Astrocyte (in vitro differentiated cells and primary cell): ENCODE measurements at places on chromosomes 5 and 9. TPM values are rescaled to one million over a fixed set of nuclear protein-coding genes. Genes with fewer than 3 reads are reported as not detected.
A peak's percentile ranks its signal among the peaks of the same experiment; 100 is the strongest.

Gene TICAM2
- total RNA-seq, result 6.7 and 6.8 TPM in 2 replicates

DNA sequence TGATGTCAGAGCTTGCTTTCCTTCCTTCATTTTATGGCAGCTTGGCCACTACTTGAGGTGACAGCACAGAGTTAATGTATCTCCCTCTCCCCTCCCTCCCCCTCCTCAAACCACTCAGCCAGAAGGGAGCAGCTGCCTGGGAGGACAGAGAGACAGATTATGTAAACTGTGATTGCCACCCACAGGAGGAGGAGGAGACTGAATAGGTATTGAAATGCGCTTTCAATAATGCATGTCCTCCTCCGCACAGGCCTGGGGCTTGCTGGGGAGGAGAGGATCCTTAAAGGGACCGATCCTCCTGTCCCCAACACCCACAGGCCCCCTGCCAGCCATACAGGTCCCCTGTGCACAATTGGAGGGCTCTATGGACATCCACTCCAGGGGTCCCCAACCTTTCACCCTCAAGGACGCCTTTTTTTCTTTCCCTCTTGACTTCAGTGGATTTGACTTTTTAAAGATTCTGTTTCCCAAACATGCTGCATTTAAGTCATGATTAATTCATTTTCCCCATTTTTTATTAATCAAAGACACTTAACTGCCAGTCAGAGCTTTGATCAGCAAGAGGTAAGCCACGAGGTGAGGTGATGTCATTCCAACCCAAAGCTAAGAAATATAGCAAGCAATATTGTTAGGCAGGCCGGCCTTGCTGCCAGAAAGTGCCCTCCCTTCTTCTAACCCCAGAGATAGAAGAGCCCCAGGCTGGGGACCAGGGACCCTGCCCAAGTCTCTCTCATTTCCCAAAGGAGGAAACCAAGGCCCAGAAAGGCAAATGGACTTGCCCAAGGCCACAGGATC lies 47.5 kb upstream of the CPLX2 start:
- H3K4me3 ChIP-seq, result no peak overlapping the region
- no peaks in the 10 kb centered on the region for H3K27me3 ChIP-seq
- H3K36me3 ChIP-seq, result no peaks in the 10 kb centered on the region
- H3K27ac ChIP-seq, result no peak overlapping the region

GRCh38 chr9:91474656-91475055 lies 51.0 kb upstream of the NFIL3 start:
- peaks cover 4% of the 10 kb centered on the region for H3K4me1 ChIP-seq
- H3K27me3 ChIP-seq, result no peaks in the 10 kb centered on the region
- no peak overlapping the region for H3K4me3 ChIP-seq
- H3K27ac ChIP-seq, result no peak overlapping the region

DNA sequence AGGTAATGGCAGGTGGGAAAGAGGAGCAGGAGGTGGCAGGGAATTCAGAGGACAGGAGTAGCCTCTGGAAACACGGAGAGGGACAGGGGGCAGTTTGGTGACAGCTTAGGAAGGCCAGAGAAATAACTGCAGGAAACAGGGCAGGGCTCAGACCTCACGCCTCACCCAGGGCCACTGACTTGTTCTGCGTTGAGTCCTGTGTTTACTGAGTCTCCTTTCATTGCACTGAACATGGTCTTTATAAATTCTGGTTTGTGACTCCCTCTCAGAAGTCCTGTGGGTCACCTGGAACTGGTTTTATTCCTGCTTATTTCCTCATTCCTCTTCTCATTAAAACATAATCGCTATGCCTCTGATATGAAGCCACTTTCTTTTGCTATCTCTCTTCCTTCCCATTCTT lies 55.2 kb upstream of the ZNF622 start:
- peaks cover 7% of the 10 kb centered on the region for H3K27me3 ChIP-seq
- H3K27ac ChIP-seq, result no peak overlapping the region
- no peak for DNase-seq
- no peak overlapping the region for H3K4me3 ChIP-seq

DNA sequence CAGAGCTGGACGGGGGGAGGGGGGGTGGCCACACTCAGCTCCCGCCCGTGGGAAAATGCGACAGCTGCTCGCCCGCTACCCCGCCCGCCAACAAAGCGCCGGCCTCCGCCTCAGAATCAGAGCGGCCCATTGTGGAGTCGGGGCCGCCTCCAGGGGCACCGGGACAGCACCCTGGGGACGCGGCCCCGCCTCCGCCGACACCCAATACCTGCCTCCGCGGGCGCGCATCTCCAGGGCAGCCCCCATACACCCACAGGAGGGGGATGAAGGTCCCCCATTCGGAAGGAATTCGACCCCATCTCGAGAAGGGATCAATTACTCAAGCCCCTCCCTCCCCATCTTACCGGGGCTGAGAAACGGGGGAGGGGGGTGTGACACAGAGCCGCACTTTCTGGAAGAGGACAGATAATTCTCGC lies 1.3 kb downstream of the NOTCH1 start:
- H3K36me3 ChIP-seq, result no peaks in the 10 kb centered on the region
- H3K4me3 ChIP-seq, result peak overlapping the region; percentile 70
- H3K27me3 ChIP-seq, result no peaks in the 10 kb centered on the region
- no peak for DNase-seq
- no peak overlapping the region for H3K27ac ChIP-seq
- peaks cover 37% of the 10 kb centered on the region for H3K4me1 ChIP-seq
